ENCODE measurements at places on chromosomes 3 and 15. TPM values are rescaled to one million over a fixed set of nuclear protein-coding genes. Genes with fewer than 3 reads are reported as not detected.

DNA sequence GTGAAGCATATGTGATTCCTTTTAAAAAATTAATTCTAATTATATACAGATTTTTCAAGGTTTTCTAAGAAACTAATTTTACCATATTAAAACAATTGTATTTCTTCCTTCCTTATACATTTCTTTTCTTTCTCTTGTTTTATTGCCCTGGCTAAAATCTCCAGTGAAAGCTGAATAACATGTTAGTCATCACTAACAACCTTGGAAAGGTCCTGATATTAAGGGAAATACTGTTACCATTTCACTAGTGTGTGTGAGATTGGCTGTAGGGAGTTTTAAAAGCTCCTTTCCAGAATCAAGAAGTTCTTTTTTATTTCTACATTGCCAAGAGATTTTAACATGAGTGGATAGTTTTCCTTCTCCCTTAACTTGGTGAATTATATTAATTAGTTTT lies 229.7 kb upstream of the EIF1B start:
- DNase-seq: no peak

- no peak for DNase-seq
These were observed 119.3 kb downstream of the TMCO5A start for GRCh38 chr15:38053776-38054175.

The CLSTN2 gene
- total RNA-seq: 0.09 TPM

GRCh38 chr3:121155028-121155427 lies 247.0 kb downstream of the STXBP5L start:
- DNase-seq: no peak

GRCh38 chr3:185328324-185329004 lies 34.5 kb upstream of the MAP3K13 start:
- peak; percentile 53 for DNase-seq

DNA sequence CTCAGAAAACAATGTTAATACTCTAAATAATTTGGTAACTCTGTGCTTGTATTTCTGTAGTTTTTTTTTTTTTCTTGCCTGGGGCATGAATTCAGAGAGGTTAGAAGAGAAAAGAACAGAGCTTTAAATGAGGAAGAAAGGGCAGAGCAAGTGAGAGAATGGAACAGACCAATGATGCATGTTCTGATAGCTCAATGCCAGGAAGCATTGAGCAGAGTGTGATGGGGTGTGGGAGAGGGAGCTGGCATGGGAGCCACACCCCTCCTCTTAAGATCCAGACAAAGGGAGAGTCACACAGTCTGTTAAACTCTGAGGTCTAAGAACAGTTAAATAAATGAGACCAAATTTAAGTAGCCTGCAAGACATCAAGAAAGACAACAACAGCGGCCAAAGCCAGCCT lies 538.6 kb downstream of the TUSC7 start:
- no peak for DNase-seq

DNA sequence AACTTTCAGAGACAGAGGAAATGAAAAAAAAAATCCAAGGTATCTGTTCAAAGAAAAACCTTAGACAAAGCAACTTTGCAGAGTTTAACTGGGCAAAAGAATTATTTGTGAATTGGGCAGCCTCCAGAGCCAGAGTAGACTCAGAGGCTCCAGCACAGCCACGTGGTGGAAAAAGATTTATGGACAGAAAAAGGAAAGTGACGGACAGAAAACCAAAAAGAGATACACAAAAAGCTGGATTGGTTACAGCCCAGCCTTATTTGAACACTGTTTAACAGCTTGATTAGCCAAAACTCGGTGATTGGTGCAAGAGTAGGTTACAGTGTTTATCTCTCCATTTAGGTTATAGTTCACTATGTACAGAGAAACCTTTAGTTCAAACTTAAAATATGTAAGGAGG lies 23.7 kb upstream of the GPD1L start:
- DNase-seq: no peak

The PARP6 gene
- total RNA-seq: 4.3 TPM

- DNase-seq: no peak
These were observed 36.2 kb upstream of the TSPAN3 start for GRCh38 chr15:77107068-77107467.

DNA sequence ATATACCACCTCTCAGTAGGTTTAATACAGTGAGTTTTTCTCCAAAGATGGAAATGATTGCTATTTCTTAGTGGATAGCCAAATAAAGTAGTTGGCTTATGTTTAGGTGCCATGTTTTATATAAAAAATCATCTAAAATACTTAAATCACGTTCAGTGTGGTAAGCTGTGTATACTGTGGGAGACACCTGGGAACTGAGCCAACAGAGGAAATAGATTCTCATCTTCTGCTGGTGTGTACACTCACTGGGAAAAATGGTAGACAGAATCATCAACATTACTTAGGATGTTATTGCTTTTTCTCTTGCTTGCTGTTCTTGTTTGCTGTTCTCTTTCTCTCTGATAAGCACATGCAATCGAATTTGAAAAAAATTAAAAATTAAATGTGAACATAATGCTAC lies 112.6 kb upstream of the MB21D2 start:
- DNase-seq: no peak

GRCh38 chr3:30527720-30528119 lies 78.7 kb upstream of the TGFBR2 start:
- DNase-seq: no peak

- no peak for DNase-seq
These were observed 25.0 kb upstream of the ATP1B3 start for GRCh38 chr3:141851411-141851810.

DNA sequence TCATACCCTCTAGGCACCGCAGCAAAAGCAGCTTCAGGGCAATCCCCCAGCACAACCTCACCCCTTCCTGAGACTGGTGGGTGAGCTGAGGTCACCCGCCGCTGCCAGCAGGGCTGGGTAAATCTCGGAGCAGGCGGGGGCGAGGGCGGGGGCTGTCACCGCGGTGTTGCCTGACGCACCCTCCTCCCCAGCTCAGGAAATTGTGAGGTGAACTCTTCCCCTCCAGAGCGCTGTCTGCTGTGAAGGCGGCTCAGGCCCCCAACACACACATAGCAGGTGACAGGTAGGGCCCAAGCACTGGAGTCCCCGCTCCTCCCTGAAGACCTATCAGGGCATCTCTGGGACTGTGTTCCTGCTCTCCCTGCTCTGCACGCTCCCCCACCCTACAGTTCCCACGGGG lies 30.2 kb upstream of the FURIN start:
- DNase-seq: no peak

GRCh38 chr3:18937574-18937973 lies 210.7 kb upstream of the KCNH8 start:
- DNase-seq: no peak

The MCF2L2 gene
- total RNA-seq: 0.47 TPM

The TMCO5A gene
- total RNA-seq: not detected
